Activated CD8-positive, alpha-beta memory T cell treated with anti-CD3 and anti-CD28 coated beads for 1 hour (primary cell): ENCODE measurements at places on chromosomes 12 and 14.

GRCh38 chr12:90543374-90543773 lies 411.6 kb downstream of the CCER1 start:
- DNase-seq, result no peak

GRCh38 chr12:99752740-99753139 lies 105.2 kb downstream of the GARIN6 start:
- no peak for DNase-seq

DNA sequence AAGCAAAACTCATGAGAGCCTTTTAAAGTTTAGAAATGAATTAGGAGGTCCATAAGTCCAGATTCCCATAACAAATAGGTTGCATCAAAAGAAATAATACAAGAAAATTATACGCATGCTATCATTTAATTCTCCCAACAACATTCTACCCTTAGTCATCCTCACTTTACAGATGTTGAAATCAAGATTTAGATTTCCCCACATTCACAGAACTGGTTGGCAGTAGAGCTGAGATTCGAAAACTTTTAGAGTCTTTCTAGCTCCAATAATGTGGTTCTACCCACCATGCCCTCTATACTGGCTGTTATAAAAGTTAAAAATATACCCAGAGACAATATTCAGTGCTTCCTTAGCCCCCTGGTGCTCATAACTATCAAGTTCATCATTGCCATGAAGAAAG lies 56.6 kb upstream of the METAP2 start:
- DNase-seq, result no peak

- no peak for DNase-seq
These were observed 22.6 kb downstream of the ACADS start for GRCh38 chr12:120748242-120748641.

- DNase-seq, result no peak
These were observed 46.7 kb downstream of the BORCS5 start for GRCh38 chr12:12403264-12404248.

- no peak for DNase-seq
These were observed 94.6 kb upstream of the MUCL1 start for GRCh38 chr12:54759751-54760150.
